Dermis blood vessel endothelial cell (primary cell): ENCODE measurements at places on chromosomes 16 and 17.

DNA sequence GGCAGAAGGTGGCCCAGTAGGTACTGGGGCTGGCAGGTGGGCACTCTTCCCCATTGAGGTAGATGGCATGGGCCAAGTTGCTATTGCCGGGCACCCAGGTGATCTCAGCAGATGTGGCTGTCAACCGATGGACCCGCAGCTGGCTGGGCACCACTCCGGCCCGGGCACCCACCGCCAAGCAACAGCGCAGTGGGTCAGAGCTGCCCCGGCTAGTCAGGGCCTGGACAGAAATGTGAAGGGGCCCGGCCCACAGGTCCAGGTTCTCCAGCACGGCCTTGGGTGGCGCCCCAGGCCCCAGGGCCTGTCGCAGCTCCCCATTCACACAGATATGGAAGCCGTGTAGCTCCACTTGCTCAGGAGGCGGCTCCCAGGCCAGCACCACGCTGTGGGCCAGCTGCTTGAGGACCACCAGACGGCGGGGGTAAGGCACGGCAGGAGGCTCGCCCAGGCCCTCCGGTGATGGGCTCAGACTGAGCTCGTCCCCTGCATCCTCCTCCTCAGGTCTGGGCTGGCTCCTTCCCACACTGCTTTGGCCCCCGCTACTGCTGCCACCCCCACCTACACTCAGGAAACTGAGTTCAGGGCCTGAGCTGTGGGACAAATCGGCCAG is 16.5 kb downstream of the TSPOAP1 start:
- no peak for DNase-seq

DNA sequence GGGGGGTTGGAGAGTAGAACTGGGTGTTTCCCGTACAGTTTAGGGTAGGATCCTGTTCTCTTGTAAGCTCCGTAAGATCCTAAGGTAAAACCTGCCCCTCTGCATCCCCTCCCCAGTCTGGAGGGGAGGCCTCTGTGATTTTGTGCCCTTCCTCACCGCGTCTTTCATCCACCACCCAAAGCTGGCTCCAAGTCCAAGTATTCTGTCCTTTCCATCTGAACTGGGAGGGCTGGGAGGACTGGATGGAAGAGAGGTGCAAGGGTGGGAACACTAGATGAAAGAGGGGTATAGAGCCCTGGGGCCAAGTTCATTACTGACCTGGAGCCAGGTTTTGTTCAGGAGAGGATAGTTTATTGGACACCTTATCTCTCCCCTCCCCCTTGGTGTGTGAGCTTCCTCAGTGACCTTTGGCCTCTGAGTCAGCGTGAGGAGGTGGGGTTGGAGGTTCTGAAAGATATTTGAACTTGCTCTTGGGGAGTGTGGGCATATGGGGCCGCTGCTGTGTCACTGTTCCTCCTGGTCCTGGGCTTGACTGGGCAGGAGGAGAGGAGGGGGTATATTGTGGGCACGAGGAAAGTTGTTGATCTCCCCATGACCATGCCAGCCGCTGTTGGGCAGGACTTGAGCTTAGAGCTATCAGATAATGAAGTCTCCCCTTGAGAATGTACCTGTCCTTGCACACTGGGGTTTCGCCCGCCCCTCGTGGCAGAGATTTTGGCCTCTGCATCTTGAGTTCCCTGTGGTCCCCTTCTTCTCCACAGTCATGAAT is 1.6 kb downstream of the LASP1 start:
- peak; percentile 83 for DNase-seq

DNA sequence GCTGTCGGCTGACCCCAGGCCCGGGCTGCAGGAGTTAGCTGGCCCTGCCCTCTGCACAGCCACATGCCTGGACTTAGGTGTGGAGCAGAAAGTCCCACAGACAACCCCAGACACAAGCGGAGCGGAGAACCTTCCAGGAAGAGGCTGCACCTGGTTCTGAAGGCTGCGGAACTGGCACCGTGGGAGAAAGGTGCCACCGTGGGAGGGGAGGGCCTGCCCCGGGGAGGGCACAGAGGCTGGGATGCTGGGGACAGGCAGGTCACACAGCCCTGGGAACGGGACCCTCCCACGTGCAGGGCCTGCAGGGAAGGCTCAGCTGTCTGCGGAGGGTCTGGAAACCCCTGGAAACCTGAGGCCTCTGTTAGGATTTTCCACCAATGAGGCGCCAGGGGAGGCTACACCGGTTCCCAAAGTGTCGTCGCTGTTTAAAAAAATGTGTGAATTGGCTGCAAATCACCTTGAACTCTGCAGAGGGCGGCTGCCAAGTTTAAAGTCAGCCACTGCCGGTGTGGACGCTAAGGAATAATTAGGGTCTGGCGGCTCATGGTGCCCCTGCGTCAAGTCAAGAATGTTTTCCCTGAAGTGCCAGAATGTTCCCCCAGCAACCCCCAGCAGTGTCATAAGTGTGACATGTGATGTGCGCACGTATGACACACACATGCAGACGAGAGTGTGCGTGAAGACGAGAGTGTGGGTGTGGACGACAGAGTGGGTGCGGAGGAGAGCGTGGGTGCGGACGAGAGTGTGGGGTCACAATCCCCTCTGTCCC is 50.9 kb upstream of the PABPN1L start:
- DNase-seq: no peak

- DNase-seq: peak; percentile 69
These were observed 140.7 kb downstream of the KATNIP start for GRCh38 chr16:27690608-27691007.

- peak; percentile 41 for DNase-seq
These were observed 162.0 kb upstream of the RPH3AL start for GRCh38 chr17:514584-514983.

GRCh38 chr17:75778861-75779249 is 5.8 kb upstream of the UNK start:
- no peak for DNase-seq

- no peak for DNase-seq
These were observed 227.9 kb downstream of the MAF start for GRCh38 chr16:79372503-79373184.

DNA sequence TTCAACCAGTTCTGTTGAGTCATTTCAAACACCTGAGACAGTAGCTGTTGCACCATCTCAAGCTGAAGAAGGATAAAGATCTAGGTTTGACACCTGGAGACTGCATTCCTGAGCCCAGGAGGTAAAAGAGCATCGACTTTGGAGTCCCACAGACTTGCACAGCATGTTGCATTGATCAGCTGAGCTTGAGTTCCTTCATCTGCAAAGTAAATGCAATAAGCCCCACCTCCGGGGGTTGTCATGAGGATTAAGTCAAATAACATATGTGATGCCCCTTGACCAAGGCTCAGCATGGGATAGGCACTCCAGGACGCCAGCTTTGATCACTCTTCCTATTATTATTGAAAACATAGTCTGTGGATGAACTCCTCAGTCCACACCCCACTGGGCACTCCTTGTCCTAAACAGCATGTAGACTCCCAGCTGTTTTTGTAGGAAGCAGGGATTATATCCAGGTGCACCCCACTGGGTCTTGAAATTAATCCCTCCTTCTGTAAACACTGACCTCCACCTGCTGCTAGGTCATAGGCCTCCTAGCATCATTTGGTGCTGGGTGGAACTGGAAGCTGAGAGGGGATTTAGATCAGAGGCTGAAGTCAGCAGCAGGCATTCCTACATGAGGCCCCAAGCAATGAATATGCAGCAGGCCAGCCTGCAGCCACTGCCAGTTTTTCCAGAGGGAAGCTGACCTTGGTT is 259.0 kb downstream of the HS3ST4 start:
- no peak for DNase-seq

DNA sequence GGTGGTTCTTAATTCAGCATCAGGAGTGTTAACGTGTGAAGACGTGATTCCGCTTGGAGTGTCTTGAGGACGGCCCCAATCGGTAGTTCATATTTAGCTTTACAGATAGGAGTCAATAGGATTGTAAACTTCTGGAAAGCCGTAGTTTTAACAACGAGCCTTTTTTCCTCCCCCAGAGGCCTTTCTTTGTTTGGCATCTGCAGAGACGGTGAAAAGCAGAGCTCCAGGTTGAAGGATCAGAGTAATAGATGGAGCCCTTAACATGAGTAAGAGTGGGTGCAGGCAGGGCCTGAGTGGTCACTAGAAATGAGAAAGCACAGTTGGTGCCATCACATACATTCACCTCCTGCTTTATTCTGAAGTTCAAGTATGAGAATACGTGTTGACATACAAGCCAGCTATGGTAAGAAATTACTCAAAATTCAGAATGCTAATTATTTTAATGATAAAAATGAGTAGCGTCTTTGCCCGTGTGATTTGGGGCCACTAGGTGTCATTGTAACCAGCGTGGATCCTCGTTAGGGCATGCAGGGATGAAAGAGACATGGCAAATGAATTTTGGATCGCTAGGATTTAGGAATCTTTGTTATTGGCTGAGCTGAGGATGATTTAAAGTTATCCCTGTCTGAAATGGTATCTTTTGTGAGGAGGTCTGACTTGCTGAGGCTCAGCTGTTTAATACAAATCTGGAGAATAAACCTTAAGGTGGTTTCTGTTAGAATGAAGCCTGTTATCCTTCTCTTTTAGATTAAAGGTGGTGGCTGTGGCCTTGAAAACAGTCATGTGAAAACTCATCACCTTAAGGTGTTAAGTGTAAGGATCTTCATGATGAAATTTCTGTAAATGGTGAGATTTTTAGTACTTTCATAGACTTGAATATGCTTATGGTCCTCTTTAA is 18.6 kb downstream of the PRCD start:
- DNase-seq: peak; percentile 70

DNA sequence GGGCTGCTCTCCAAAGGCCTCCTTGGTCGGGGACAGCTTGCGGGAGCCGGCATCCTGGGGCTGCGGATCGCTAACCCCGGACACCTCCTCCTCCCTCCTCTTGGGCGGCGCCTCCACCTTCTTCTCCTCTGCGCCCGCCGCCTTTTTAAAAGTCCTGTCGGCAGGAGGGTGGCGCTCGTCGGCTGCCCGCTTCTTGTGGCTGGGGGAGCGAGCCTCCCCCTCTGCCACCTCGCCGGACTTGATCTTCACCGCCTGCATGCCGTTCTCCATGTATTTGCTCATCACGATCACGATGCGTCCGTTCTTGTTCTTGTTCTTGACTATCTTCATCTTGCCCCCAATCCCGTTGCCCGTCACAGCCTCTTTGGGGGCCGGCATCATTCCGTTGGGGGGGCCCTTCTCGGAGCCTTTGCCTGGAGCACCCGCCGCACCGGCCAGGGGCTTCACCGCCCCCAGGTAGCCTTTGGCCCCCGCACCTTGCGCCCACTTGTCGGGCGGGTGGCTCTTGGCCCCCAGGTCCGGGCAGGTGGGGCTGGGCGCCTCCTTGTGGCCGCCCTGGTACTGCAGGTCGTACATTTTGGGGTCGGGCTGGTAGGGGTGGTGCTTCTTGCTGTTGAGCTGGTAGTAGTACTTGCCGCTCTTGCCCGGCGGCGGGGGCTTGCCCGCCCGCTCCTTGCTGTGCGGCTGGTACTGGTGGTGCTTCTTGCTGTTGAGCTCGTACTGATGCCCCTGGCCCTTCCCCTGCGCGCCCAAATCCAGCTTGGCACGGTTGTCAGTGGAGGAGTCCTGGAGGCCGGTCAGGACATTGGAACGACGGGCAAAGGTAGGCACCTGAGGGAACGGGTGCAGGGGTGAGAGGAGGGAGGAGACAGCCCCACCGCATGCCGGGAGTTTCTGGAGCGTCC is 4.4 kb downstream of the CBX4 start:
- peak; percentile 54 for DNase-seq

DNA sequence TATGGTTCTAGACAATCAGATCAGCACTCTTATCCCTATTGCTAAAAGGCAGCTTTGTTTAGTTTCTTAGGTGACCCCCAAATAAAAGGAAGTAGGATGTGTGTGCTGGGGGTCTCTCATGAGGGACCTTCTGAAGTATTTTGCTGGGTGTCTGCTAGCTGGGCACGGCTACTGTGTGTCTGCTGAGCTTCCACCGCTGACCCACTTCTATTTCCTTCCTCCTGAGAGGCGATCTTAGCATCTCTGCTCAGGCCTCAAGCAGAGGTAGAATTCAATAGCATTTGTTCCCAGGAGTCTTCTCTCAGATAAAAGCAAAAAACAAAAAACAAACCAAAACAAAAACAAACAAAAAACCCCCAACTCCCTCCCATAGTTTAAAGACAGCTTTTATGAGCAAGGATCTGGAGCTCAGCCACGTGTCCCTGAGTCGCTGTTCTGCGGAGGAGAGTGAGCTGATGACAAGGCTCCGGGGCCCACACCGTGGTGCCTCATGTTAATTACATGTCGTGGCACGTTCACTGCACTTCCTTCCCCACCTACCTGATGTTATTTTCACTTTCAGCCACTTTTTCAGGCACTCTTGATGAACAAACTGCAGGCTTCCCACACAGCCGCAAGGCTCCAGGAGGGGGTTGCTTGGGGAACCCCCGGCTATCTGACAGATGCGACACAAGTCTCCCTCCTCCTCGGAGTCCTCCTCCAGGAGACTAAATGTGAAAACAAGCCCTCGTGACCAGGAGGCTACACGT is 83.5 kb downstream of the MARCHF10 start:
- no peak for DNase-seq

GRCh38 chr16:3152991-3153368 is 18.2 kb downstream of the ZNF213 start:
- DNase-seq: no peak

DNA sequence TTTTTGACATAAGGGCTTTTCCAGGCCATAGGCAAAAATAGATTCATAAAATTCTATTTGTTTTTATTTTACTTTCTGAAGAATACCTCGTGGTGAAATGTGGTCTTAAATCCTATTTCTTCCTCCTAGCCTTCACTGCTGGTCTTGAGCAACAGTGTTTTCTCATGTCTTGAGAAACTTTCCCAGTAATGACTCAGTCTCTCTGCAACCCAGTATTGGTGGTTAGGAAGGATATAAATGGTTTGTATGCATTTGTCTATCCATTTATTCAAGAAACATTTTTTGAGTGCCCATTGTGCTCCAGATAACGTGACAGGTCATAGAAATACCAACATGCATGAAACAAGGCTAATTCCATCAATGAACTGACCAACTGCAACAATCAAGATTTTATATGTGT is 213.9 kb downstream of the TMEM114 start:
- no peak for DNase-seq

DNA sequence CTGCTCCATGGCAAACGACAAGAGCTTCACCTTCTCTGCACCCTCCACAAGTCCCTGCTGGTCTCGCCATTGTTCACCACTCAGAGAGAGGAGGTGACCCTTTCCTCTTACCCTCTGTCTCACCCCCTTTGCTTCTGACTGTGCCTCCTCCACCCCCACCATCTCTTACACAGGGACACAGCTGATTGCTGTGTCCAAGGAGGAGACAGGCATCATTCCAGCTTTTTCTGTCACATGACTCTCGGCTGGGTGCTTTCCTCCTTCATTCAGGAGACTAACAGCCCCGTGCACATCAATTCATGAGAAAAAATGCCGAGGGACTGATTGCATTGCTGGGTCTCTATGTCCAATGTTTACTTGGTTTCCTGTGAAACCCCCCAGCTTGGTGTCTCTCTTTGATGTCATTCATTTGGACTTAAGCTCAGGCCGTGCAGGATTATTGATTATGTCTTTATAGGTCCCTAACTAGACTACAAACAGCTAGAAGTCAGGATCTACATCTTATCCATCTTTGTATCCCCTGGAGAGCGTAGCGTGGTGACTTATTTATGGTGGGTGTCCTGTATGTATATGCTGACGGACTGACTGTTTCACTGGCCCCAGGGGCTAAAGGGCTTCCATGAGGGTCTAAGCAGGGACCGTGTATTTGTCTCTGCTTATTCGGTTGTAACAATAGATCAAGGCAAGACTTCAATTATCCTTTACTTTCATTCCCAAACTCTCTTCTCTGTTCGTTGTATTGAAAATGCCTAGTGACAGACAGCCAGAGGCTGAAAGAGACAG is 82.2 kb upstream of the CDH13 start:
- no peak for DNase-seq

- DNase-seq: no peak
These were observed 14.0 kb downstream of the CCR7 start for GRCh38 chr17:40551091-40551878.

- no peak for DNase-seq
These were observed 141.5 kb downstream of the TOX3 start for GRCh38 chr16:52405441-52405840.
